Left lung (tissue), 14 donors: ENCODE measurements at places on chromosomes 1 and 21. TPM values are rescaled to one million over a fixed set of nuclear protein-coding genes. Genes with fewer than 3 reads are reported as not detected.
A peak's percentile ranks its signal among the peaks of the same experiment; 100 is the strongest.

DNA sequence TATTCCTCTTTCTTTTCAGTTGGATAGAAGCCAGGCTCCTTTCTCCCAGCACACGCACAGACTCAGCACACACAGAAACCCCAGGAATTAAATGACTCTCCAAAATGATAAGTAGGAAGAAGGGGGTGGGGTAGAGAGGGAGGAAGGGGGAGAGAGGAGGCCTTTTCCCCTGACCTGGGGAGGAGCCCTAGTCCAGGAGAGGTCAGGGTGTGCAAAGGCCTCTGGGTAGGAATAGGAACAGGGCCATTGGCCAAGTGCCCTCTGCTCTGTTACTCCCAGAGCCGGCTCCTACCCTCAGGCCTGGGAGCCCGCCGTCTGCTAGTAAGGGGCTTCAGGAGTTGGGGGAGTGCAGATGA lies 35.6 kb upstream of the PUM1 start:
- peak overlapping the region; percentile 2 for H3K27ac ChIP-seq
- H3K36me3 ChIP-seq: no peaks in the 10 kb centered on the region
- H3K4me1 ChIP-seq: peaks cover 10% of the 10 kb centered on the region
- no peak overlapping the region for H3K4me3 ChIP-seq

DNA sequence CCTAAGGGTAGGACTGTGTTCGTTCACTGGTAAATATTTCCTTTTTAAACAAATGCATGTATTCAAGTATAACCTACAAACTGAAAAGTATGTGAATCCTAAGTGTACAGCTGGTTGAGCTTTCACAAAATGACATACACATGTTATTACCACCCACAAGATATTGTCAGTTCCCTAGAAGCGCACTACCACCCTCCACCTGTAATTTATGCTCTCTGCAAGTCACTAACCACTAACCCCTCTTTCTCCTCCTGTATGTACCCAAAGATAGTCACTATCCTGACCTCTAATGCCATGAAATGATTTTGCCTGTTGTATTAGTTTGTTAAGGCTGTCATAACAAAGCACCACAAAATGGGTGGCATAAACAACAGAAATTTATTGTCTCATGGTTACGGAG lies 82.8 kb upstream of the CHODL start:
- no peaks in the 10 kb centered on the region for H3K4me1 ChIP-seq
- no peaks in the 10 kb centered on the region for H3K36me3 ChIP-seq
- no peak overlapping the region for H3K4me3 ChIP-seq

- no peaks in the 10 kb centered on the region for H3K27me3 ChIP-seq
- no peak for DNase-seq
- no peaks in the 10 kb centered on the region for H3K36me3 ChIP-seq
Observed at GRCh38 chr1:227270554-227270953, 47.7 kb downstream of the CDC42BPA start.

The OR6K3 gene
- total RNA-seq: not detected

DNA sequence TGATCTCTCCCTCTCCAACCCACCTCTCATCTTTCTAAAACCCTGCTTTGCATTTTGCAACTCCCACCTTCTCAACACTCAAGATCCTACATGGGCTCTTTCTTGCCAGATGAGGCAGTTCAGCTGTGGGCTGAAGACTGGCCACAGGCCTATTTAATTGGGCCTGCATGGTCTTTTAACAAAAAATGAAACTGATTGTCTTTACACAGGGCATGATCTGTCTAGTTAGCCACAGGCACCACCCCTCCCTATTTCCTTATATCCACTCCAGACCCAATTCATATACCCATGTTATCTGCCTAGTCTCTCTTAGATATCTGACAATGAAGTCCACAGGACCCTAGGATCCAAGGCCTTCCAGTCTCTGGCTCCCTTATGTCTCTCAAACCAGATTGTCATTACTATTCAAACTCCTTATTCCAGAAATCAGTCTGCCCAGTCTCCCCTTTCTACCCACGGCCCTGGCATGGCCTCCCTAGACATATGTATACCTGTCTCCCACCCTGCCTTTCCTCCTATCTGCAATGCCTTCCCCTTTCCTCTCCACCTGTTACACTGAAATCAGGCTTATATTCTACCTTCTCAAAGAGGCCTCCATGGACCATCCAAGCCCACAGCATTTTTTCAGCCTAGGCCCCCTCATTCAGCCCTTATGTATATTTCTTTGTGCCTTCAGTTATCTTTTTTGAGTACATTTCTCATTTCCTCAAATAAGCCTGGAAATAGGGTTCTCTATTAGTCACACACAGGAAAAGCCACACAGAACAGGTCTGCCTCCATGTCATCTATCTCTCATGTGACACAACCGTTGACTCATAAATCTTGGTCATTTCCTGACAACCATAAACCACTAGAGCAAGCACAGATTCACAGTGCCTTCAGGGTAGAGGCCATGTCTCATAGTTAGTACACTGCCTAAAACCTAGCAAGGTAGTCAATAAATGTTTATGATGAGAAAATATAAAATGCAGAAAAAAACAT lies 39.0 kb downstream of the LPAR3 start:
- H3K36me3 ChIP-seq: no peaks in the 10 kb centered on the region
- H3K4me1 ChIP-seq: peaks cover 10% of the 10 kb centered on the region
- H3K4me3 ChIP-seq: no peak overlapping the region
- no peaks in the 10 kb centered on the region for H3K27me3 ChIP-seq
- no peak for DNase-seq
- peak overlapping the region; percentile 68 for H3K27ac ChIP-seq

GRCh38 chr1:115976921-115977498 lies 697 bp downstream of the SLC22A15 start:
- peak overlapping the region; percentile 57 for H3K4me3 ChIP-seq
- peaks cover 5% of the 10 kb centered on the region for H3K4me1 ChIP-seq
- H3K36me3 ChIP-seq: no peaks in the 10 kb centered on the region
- DNase-seq: no peak
- H3K27ac ChIP-seq: peak overlapping the region; percentile 93
- H3K27me3 ChIP-seq: no peaks in the 10 kb centered on the region
